ENCODE measurements at places on chromosomes 11 and 22.
A peak's percentile ranks its signal among the peaks of the same experiment; 100 is the strongest.

GRCh38 chr11:71525188-71525937 lies 1.7 kb upstream of the KRTAP5-7 start:
- no peak for DNase-seq

GRCh38 chr11:16924462-16924825 lies 89.8 kb downstream of the PLEKHA7 start:
- DNase-seq: no peak

GRCh38 chr11:106642331-106642730 lies 375.9 kb downstream of the GUCY1A2 start:
- DNase-seq: no peak

DNA sequence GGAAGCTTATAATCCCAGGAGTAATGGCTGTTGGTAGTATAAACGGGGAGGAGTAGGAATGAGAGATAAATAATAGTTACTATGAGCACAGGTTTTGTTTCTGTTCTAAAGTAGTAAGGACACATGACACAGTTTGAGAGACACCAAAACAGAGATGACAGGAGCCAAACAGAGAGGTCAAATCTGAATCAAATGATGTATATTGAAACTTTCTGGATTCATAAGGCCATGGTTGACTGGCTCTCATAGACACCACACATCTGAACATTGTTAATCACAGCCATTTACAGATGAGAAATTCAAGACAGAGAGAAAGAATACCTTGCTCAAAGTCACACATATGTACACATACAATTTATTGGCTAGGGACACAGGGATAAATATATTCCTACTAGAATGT lies 63.4 kb upstream of the UCP3 start:
- DNase-seq: no peak

- no peak for DNase-seq
Measured at GRCh38 chr11:1763336-1763795, 361 bp downstream of the CTSD start.

DNA sequence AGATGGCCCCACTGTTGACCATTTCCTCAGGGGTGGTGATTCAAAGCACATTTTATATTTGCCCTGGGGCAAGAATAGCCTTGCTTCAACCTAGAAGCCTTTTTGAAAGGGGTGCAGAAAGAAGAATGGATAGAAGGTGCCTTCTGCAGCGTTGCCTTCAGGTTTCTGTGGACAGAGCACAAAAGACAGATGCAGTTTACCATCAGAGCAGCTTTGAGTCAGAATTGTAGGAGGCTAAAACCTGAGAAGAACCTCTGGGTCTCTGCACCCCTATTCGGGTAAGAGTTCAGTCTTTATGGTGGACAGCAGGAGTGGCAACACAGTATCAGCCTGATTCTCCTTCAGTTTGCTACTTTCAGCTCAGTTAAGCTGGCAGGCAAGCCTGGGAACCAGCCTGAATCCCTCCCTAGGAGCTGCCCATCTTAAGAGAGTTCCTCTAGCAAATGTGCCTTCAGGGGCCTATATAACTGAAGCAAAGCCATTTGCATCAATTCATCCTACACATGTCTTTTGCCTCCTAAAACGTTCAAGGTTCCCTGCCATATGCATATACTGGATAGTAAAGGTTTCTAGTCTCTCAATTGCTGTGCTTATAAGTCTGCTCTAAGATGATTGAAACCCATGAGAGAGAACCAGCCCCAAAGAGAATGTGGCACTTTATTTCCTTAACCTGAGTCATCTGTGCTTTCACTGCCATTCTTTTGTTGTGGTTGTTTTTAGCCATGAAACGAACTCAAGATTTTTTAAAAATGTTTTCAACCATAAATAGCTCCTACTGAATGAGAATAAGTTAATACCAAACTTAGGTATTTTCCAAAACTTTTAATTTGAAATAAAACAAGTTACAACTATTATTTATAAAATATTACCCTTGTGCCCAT lies 123.0 kb downstream of the TRIM44 start:
- peak; percentile 32 for DNase-seq

- peak; percentile 52 for DNase-seq
Measured at GRCh38 chr11:94638301-94638901, 71.2 kb downstream of the PIWIL4 start.

GRCh38 chr22:44091021-44091721 lies 67.1 kb downstream of the PARVB start:
- DNase-seq: peak; percentile 6

DNA sequence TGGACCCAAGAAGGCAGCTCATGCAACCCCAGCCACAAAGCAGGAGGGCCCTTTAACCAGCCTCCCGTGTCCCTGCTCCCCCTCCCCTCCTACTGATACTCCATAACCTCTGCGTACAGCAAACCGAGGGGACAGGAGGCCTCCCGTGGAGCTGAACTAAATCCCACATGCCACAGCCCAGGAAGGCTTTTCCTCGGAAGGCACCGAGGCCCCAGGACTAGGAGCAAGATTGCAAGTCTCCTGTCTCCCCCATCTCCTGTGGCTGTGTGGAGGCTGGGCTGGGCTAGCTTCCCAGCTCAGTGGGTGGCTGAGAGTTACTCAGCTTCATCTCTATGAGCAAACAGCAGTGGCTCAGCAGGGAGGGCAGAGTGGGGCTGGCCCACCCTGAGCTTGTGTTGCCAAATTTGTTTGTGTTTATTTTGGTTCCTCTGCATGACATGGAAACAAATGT lies 62.7 kb upstream of the NECTIN1 start:
- DNase-seq: peak; percentile 92

- peak; percentile 98 for DNase-seq
Measured at GRCh38 chr11:110907629-110908028, 195.4 kb upstream of the ARHGAP20 start.

GRCh38 chr11:95727620-95728019 lies 62.0 kb downstream of the FAM76B start:
- DNase-seq: no peak

DNA sequence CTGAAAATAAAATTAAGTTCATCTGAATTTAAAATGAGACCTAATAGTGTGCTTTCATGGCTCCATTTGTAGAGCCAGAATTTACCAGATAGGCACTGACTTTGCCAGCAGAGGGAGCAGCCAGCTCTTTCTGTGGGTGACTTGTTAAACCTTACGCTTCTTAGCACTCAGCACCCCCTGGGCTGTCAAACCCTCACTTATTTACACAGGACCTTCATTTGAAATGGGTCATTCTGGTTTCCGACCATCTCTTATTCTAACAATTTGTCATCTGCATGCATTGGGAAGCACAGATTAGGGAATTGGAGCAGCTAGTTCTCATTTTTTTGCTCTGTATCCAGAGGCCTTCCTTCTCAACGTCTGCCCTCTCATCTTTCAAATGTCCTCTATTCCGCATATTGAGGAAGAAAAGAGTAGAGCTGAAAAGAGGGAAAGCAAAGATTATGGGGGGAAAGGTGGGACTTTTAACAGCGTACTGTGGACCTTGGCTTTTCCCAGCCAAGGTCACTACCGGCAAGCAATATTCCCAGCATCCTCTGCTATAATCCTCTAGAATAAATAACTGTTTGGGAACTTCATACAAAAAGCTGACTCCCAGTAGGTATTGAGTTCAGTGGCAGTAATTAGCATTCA lies 3.1 kb downstream of the ASRGL1 start:
- peak; percentile 40 for DNase-seq

- no peak for DNase-seq
Measured at GRCh38 chr11:1597331-1597993, 632 bp downstream of the KRTAP5-2 start.

DNA sequence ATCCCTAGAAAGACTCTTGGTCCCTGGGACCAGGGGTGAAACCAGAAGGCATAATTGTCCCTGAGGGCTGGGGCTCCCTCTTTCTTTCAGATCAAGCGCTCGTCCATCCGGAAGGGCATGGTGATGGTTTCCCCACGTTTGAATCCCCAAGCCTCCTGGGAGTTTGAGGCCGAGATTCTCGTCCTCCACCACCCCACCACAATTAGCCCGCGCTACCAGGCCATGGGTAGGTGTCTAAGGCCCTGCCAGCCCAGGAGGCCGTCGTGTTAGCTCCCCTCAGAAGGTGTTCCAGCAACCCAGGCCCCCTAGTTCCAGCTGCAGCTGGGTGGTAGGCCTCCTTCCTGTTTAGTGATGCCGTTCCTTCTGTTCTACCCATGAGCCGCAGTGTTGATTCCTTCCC lies 21.4 kb downstream of the GTPBP1 start:
- no peak for DNase-seq

DNA sequence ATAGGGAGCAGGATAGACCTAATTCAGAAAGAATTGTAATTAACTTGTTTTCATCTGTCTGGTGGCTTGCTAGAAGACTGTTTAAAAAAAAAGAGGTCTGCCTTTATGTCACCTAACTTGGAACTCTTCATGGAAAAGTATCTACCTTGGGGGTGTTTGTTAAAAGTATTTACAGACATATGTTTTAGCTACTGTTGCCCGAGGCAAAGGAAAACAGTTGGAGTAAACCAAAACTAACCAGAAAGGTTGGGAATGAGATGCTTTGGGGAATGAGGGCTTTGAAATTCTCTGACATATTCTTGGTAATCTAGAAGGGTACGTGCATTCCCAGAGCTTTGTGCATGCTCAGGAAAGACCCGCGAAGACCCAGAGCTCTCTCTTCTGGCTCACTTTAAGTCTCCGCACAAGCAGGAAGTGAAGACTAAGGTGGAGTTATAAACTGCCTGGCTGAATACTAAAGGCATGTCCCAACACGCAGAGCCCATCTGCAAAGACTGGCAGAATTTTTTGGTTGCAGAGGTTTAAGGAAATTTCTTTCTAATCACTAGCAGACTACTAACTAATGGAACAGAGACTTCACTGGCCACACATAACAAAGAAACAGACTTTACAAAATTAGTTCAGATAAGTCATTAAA lies 33.2 kb downstream of the HIKESHI start:
- DNase-seq: no peak

DNA sequence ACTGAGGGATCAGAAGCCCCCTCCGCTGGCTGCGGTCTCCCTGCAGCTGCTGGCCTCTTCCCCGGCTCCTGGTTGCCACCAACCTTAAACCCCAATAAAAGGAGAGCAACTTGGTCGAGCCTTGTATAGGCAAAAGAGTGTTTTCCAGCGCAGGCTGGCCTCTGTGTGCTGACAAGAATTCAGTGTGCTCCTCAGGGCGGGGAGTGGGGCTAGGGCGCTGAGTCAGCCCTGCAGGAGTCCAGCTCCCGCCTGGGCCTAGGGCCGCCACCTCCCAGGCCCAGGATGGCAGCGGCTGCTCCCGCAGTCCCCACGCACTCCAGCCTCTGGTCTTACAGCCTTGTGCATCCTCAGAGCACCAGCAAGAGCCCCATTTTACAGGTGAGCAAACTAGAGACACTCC lies at the start of gene SHISAL1:
Gene SHISAL1 (minus strand): TSS at position 186 of the 400 bp plus-strand sequence. CDS start 12,006 bp downstream, outside the sequence.
- DNase-seq: no peak

DNA sequence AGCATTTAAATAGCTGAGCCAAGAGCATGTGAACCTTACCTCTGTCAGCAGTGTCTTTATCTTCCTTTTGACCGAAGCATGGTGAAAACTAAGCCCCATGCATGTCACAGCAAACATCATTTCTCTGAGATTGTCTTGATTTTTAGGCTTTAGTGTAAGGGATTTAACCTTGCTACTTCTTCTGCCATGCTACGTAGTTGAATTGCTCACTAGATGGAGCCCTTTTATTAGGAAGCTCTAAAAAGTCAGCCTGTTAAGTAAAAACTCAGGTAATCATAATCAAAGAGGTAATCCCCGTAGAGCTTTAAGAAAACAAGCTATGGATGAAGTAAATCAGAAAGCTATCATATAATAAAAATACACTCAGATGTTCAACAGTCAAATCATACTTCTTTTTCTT lies 149.5 kb downstream of the PGR start:
- no peak for DNase-seq

DNA sequence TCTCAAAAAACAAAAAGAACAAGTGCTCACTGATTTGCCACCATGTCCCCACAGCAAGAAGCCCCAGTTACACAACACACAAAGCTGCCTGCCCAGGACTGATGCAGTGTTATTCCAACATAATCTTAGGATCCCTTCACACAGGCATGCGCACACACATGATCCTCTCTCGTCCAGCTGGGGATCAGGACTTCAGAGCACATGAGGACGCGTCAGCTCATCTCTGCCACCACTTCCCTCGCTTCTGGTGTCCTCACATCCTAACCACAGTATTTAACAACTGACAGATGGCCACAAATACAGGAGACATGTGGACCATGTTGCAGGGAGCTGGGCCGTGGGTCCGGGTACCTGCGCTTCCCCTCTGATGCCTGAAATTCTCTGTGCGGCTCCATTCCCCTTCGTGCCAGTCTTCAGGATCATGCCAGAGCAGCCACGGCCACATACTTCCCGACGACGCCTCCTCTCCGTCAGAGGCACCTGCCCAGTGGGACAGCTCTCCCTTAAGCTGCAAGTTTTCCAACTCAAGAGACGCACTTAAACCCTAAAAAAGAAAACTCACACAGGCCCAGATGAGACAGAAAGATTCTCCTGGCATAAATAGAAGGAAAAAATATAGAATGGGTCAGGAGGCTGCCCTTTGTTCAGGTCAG lies 68.3 kb downstream of the PACSIN2 start:
- DNase-seq: no peak

GRCh38 chr11:121435551-121436511 lies 16.3 kb upstream of the SORL1 start:
- DNase-seq: no peak

DNA sequence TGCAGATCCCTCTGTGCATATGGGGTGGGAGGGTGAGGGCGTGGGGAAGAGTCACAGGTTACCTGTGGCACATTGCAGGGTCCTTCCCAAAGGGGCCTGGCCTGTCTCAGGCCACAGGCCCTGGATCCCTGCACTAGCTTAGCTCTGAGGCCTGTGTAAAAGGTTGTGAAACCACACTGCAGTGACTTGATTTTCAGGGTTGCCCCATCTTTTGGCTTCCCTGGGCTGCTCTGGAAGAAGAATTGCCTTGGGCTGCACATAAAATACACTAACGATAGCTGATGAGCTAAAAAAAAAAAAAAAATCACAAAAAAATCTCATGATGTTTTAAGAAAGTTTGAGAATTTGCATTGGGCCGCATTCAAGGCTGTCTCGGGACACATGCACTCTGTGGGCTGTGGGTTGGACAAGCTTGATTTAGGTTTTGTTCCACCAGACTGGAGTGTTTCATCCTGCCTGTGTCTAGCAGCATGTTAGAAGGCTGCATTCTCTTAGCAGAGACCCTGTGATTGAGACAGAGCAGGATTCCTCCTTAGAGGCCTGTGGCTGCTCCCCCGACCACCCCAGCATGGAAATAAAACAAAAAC lies 35.9 kb upstream of the TREH start:
- no peak for DNase-seq

All from fibroblast of upper back skin (primary cell).